Pulmonary artery endothelial cell (primary cell): ENCODE measurements at places on chromosomes 4 and X. TPM values are rescaled to one million over a fixed set of nuclear protein-coding genes. Genes with fewer than 3 reads are reported as not detected.

ARHGEF38 gene
- total RNA-seq = not detected in 2 replicates

- no peak for DNase-seq
These were observed 10.4 kb downstream of the PALLD start for GRCh38 chr4:168507178-168507815.

DNA sequence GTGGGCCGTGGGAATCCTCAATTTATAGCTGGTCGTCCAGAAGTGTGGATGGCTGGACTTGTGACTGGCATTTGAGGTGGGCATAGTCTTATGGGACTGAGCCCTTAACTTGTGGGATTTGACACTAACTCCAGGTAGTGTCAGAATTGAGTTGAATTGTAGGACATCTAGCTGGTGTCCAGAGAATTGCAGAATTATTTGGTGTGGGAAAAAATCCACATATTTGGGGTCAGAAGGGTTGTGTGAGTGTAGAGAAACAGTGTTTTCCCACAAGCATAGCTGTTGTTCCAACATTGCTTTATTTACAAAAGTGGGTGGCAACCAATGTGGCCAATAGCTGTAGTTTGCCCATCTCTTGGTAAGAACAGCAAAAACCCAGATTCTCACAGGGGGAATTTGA lies 91.3 kb downstream of the MOSPD2 start:
- DNase-seq = no peak

- no peak for DNase-seq
These were observed 108.8 kb downstream of the ZNF827 start for GRCh38 chr4:145829629-145830395.

- DNase-seq = no peak
These were observed 86.8 kb downstream of the HHIP start for GRCh38 chr4:144732584-144733428.

DNA sequence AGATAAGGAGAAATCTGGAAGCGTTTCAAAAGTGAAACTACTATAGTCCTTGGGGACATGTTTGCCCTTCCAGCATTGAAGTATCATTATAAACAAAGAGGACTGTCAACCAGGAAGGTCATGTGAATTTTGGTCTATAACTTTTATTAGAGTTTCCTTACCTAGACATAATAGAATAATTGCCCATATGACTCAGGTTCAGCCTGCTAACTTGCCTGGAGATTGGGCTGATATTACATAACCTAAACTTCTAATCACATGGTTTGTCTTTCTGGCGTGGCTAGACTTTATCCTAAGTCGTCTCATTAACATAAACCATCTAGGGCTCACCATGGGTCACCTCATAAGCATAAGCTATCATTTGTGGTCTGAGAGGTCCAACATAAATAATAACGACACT lies 775.9 kb downstream of the CENPC start:
- DNase-seq = no peak

GRCh38 chr4:188082796-188083195 lies 26.6 kb downstream of the TRIML2 start:
- no peak for DNase-seq
